Stimulated activated CD8-positive, alpha-beta memory T cell treated with anti-CD3 and anti-CD28 coated beads, Interleukin-4, amount 100 ng/mL, for 48 hours (primary cell): ENCODE measurements at places on chromosomes 1 and 21.

DNA sequence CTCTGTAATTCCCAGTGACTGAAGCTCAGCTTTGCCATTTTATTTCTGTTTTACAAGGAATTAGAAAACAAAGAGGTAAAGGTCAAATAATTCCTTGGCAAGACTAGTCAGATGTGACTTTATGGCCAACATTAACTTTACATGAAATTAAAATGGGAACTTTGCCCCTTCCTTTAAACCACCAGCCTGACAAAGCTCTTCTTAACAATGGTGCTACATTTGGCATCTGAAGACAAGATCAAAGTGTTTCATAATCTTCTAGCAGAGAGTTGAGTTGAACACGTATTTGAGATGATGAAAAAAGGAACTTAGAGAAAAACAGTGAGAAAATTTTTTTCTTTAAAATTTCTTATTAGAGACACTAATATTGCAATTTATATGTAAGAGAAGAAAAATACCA, 193.8 kb downstream of the AK5 start:
- no peak for DNase-seq

- DNase-seq: no peak
Measured at GRCh38 chr1:18192974-18193373, 85.4 kb downstream of the IGSF21 start.

DNA sequence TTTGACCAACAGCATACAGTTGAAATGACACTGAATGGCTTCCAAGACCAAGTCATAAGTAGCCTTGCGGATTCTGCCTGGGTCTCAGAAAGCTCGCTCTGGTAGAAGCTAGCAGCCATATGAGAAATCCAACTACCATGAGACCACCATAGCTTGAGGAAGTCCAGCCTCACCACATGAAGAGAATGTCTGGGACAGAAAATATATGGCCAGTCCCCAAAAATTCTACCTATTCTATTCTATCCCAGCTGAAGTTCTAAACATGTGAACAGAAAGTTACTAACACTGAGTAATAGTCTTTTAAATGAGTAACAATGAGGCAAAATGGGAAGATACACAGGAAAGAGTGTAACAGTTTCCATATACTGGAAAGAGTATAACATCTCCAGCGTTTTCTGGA, 9.0 kb downstream of the FMO5 start:
- no peak for DNase-seq

DNA sequence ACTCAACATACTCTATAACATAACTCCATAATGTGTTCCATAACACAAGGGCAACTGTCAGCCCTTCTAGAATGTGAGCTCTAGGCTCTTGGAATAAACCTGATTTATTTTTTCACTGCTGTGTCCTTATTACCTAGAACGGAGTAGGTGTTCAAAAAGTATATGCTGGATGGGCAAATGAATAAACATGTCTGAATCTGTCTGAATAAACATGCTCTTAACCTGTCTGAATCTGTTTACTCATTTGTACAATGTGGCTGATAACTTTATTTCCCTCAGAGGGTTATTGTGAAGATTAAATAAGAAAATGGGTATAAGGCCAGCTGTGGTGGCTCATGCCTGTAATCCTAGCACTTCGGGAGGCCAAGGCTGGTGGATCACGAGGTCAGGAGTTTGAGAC, 42.3 kb downstream of the AZIN2 start:
- no peak for DNase-seq

DNA sequence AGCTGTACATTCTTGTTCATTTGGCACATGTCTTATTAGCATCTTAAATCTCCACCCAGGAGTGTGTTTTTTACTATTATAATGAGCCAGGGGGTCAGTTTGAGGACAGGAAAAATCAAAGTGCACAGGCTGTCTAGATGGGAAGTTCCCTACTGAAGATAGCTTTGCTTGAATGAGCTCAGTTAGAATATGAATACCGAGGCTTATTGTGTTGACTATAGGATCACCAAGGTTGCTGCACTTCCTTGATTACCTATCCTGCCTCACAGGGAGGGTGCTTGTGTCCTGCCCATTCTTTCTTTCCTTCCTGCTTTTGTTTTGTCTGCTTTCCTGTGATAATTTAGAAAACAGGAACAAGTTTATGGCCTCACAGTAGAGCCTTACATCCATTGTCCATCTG, 16.3 kb downstream of the PHGDH start:
- no peak for DNase-seq
